Adrenal gland (tissue), 19 donors: ENCODE measurements at places on chromosomes 3 and 15. TPM values are rescaled to one million over a fixed set of nuclear protein-coding genes. Genes with fewer than 3 reads are reported as not detected.

DISP2 gene
- polyA plus RNA-seq: 1.8 TPM

DNA sequence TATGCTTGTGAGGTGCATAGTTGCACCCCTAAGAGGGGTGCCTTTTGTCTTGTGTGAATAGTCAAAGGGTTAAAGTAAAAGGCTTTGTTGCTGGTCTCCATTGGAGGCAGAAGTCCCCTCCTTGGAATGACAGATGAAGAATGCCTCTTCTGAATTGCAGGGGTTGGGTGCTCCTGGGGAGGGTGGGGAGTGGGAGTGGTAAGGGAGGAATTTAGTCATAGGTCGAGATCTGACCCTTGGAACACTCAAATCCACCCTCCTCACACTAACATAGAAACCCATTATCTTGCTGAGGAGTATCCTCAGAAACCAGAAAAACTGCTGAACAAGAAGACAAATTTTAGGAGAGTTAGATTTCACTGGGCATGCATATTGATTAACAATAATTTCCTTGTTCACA is 4.7 kb downstream of the CTXND1 start:
- H3K4me3 ChIP-seq: no peak overlapping the region
- no peak overlapping the region for H3K27ac ChIP-seq
- H3K4me1 ChIP-seq: peaks cover 7% of the 10 kb centered on the region
- peaks cover 27% of the 10 kb centered on the region for H3K27me3 ChIP-seq
- H3K36me3 ChIP-seq: no peaks in the 10 kb centered on the region

GOLGA6D gene
- polyA plus RNA-seq: not detected

GRCh38 chr15:50144341-50145120 is 25.5 kb upstream of the ATP8B4 start:
- no peaks in the 10 kb centered on the region for H3K36me3 ChIP-seq
- H3K27me3 ChIP-seq: no peaks in the 10 kb centered on the region
- no peak overlapping the region for H3K27ac ChIP-seq
- H3K4me1 ChIP-seq: no peaks in the 10 kb centered on the region
- no peak overlapping the region for H3K4me3 ChIP-seq

GRCh38 chr15:58396181-58396580 is 35.6 kb upstream of the LIPC start:
- no peaks in the 10 kb centered on the region for H3K4me1 ChIP-seq
- H3K4me3 ChIP-seq: no peak overlapping the region
- no peaks in the 10 kb centered on the region for H3K36me3 ChIP-seq
- H3K27me3 ChIP-seq: no peaks in the 10 kb centered on the region
- H3K27ac ChIP-seq: no peak overlapping the region

GRCh38 chr15:79529157-79529785 is 97.1 kb downstream of the MINAR1 start:
- H3K36me3 ChIP-seq: no peaks in the 10 kb centered on the region
- DNase-seq: no peak
- H3K4me1 ChIP-seq: no peaks in the 10 kb centered on the region
- no peaks in the 10 kb centered on the region for H3K27me3 ChIP-seq
- H3K4me3 ChIP-seq: no peak overlapping the region

SRPRB gene
- 136 TPM for polyA plus RNA-seq

DNA sequence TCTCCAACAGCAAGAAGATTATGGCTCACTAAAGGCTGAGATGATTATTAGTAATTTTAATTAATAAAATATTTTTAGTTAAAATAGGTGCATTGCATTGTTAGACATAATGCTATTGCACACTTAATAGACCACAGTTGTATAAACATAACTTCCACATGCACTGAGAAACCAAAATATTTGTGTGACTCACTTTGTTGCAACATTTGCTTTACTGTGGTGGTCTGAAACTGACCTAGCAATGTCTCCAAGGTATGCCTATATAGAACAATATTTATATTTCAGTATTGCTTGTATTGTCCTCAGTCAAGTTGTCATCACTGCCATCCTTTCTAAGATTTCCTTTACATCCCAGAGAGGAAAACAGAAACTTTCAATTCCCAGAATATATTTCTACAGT is 1215.2 kb downstream of the SI start:
- H3K27me3 ChIP-seq: no peaks in the 10 kb centered on the region
- H3K27ac ChIP-seq: no peak overlapping the region

CDHR4 gene
- polyA plus RNA-seq: not detected

DNA sequence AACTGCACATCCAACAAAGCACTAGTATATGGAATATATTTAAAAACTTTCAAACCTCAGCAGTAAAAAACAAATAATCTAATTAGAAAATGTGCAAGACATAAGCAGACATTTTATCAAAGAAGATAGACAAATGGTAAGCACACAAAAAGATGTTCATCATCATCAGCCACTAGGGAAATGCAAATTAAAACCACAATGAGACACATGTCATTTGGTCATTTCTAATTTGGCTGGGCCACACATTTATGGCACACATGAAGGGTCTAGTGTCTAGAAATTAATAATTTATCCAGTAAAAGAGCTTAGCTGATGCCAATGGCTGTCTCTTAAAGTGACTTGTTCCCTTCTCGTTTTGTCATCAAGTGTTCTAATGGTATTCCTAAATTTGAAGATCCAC is 45.8 kb downstream of the ARHGAP31 start:
- no peaks in the 10 kb centered on the region for H3K4me1 ChIP-seq
- peaks cover under 1% of the 10 kb centered on the region for H3K27me3 ChIP-seq
- H3K4me3 ChIP-seq: no peak overlapping the region
- H3K27ac ChIP-seq: no peak overlapping the region
- DNase-seq: no peak
